ENCODE measurements at places on chromosomes 12 and 14.

DNA sequence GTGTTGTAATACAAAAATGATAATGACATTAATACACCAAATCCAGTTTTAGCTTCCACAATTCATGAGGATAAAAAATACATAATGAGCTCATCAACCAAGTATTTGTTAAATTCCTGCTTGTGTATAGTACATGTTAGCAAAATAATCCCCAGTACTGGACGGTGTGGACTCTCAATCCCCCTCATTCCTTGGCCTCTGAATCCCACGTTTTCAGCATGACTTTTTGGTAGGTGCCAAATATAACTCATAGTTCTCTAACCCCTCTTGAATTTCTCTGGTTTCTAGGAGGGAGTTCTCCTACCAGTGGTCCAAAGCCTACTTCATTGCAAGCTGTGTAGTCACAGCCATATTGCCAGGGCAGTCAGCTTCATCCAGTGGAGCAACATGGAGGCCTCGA is 41.4 kb upstream of the EPS8 start:
- no peak for DNase-seq

- no peak for DNase-seq
These were observed 11.2 kb upstream of the CD9 start for GRCh38 chr12:6189028-6189427.

DNA sequence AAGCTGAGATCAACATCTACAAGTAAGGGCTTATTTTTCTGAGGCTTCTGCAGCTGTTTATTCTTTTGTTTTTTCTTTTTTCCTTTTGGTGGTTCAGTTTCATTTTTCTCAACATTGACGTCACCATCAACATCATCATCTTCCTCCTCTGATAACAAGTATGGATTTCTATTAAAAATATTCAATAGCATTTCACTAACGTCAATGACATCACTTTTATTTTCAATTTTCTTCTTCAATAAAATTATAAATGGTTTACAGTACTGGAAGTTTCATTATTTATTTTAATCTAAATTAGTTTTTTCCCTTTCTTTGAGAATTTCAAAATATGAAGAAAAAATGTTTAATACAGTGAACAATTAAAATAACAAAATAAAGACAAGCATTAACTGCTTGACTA is 23.9 kb downstream of the NEMF start:
- no peak for DNase-seq

DNA sequence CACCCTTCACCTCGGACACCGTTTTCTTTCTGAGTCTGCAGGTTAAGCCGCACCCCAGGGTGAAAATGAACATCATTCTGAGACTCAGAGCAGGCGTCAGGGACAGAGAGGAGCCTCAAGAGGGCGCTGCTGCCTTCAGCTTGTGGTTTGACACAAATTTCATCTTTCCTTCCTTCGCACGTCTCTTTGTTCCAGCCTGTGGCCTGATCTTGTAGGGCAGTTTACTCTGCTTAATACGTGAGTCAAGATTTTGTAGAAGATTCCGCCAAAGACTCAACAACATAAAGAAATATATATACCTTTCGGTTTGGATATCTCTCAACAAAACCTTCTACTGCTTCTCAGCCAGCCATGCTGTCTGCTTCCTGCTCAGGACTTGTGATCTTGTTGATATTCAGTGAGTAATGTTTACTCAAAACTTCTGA is 329.3 kb upstream of the OR4E1 start:
- DNase-seq: peak; percentile 72

DNA sequence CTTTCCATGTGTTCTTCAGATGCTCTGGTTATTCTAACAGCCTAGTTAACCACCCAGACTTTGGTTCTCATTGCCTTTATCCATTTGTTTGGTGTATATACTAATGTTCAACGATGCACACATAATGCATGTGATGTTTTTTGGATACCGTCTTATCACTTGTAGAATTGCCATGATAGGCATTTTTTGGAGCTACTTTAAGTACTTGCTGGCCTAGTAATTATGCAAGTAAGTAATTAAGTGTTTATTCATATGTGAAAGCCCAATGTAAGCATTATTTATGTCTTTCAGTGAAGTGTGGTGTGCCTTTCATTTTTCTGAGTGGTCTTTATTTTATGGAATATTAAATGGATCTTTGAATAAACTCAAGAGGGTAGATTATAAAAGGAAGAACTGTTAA is 14.2 kb downstream of the RAP1B start:
- DNase-seq: no peak

DNA sequence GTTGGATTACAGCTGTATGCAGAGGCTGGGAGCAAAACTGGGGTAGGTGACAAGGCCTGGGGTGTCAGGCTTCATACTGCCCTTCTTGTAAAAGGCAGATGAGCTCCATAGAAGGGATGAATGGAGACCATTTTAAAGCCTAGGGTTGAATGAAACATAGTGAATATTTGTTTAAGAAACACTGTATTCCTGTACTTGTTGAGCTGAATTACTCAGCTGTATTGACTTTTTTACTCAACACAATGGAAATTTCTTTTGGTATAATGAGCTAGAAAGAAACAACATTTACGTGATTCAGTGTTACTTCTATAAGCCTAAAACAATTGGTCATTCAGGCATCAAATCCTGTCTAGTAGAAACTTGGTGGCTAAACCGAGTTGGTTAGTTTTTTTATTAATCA is 14.1 kb downstream of the ATP6V0A2 start:
- no peak for DNase-seq

GRCh38 chr12:75478116-75478794 is 2.3 kb upstream of the GLIPR1 start:
- peak; percentile 65 for DNase-seq

DNA sequence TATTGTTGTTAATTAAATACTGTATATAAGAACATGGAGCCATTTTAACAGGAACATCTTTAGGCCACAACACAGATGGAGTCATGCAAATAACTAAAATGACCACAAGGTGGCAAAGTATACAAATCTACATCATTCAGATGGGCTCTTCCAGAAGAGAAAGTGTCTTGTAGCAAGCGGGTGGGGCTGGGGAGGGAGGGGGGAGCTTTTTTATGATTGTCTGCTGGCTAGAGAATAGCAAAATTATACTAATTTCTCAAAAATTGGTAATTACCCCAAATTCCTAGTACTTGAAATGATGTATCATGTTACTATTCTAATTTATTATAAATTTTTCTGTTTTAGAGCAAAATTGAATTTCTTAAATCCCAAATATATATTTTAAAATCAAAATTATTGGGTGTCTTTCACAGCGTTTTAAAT is 378.7 kb downstream of the PRKD1 start:
- DNase-seq: no peak

GRCh38 chr12:94743174-94743573 is 92.8 kb upstream of the TMCC3 start:
- DNase-seq: no peak

DNA sequence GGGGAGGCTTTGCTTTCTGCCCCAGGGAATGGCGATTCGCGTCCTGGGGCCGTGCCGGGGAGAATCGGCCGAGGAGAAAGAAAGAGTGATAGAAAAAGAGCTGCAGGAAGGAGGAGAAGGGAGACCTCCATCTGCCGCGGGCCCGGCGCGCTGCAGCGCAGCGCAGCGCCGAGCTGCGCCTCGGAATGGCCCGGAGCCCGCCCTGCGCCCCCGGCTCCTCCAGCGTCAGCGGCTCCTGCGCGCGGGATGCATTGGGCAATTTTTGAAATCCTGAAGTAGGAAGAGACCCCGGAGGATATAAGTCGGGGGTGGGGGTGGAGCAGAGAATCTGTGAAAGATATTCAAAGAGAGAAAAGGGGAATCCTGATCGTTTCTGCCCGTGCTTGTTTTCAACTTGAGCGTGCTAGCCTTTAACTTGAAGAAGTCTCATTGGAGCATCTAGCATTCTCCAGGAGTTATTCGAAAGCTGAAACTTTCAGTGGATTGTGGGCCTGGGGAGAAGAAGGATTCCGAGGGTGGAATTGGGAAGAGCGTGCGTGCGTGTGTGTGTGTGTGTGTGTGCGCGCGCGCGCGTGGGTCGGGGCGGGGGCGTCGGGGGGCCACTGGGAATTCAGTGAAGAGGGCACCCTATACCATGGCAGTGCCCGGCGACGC is 441 bp downstream of the PDE3A start:
- no peak for DNase-seq

DNA sequence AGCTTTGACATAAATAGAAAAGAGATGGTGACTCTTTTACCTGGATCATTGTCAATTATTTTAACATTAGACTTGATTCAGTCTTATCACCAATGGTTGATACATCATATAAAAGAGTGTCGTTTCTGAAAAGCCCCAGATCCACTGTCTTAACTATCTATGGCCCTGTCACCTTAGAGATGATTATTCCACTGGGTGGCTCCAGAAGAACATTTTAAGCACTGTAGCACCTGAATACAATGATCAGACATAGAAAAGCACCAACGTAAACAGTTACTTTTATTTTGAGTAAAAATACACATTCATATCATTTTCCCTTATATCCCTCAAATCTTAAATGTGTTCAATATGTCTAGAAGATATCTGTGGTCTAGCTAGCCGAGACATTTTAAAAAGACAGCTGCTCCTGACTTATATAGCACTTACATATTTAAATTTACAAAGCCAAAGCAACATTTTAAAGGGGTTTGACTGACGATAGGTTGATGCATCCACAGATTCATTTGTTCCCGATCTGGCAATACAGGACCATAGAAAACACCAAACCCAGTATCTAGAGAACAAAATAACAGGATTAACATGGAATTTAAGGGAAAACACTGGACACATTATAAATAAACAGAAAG is 32.9 kb downstream of the TSPAN8 start:
- no peak for DNase-seq

DNA sequence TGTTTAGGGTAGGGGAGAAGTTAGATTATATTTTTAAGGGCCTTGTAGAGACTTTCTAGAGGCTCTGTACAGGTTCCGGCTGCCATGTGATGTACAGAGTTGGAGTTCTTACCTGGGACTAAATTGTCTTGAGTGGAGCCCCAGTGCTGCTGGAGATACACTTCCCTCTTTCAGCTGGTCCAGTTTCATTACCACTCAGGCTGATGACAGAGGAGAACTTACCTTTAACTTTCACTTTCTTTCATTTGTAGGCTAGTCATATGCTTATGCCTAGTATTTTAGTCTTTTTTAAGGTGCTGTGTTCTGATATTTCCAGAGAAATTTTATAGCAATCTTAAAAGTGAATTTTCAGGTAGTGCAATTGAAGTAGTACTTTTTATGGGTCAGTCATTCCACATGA is 117.3 kb downstream of the ERC1 start:
- no peak for DNase-seq

- no peak for DNase-seq
These were observed 157.5 kb upstream of the ALG10B start for GRCh38 chr12:38159092-38159551.

- DNase-seq: no peak
These were observed 164.0 kb downstream of the ETV6 start for GRCh38 chr12:11813438-11813813.

DNA sequence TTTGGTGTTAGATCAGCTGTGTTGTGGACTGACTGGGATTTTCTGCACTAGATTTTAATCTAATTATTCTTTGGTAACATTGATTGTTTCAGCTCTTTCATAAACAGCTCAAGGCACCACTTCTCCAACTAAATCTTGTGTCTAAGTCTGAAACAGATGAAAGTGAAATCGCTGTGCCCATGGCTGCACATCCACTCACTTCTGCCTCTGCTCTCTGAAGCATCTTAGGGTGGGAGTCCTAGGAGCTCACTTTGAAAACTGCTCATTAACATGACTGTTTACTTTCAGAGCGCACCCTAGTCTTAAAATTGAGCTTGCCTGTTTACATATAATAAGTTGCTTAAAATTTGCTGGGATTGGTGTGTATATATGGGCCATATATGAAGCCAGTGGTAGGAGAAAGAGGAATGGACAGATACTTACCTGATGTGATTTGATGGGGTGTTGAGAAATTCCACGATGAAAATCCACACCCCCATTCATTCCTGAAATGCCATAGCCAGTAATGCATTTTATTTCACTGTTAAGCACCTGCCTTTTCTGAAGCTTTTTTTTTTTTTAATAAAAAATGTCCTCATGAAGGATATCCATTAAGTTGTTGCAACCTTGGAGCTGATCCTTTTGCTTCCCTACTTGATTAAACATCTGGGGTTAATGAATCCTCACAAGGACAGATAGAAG is 52.8 kb downstream of the PPFIBP1 start:
- no peak for DNase-seq

DNA sequence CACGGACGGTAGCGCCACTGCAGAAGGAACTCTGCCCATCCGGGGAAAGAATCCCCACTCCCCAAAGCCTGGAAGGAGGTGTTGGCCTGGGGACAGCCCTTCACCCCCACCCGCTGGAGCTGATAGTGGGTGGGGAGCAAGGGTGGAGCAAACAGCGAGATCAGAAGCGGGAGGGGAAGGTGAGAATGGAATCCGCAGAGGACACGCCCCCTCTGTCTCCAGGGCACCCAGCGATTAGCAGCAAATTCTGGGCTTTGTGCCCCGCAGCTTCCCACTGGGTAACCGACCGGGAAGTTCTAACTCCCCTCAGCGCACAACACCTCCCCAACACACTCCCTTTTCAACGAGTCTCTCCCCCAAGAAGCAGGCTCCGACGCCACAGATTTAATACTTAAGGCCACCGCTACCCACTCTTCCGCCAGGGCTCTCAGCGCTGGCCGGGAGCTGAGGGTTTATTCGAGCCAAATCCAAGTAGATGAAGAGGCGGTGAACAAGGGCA is 1.4 kb downstream of the SLC25A29 start:
- no peak for DNase-seq

DNA sequence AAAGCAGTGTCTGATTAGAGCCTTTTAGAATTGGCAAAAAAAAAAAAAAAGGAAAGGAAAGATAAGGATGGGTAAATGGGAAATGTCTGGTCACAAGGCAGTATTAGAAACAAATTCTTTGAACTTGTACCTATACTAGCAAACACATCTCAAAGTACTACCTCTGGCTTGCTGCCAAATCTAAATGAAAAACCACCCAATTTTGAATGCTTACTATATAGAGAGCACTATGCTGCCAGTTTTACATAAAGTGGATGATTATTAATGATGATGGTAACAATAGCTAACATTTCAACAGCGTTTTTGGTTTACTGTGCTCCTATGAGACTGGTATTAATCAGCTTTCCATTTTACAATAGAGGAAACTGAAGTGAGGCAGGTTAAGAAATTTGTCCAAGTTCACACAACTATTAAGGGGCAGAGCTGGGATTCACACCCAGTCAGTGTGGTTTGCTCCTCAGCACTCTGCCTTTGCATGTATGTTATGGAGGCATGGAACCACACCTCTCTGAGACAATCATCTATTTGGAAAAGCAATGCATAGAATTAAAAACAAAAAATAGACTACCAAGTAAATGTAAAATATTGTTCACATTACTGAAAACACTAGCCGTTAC is 34.2 kb downstream of the ATP2B1 start:
- no peak for DNase-seq

DNA sequence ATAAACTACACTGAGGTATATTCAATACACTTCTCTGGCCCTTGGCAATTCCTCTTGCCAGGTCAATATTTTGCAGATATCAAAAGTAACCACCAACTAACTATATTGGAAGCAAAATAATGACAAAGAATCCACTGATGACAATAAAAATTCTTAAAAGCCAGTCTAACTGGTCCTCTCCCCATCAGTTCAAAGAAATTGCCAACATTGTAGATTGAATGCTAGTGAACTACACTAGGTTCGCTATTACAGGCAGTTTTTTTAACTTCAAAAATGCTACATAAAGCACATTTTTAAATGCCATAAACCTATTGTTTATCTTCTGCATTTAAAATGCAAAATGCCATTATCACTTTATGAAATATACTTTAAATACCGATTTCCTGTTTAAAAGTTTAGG is 4.0 kb downstream of the CDK17 start:
- DNase-seq: no peak

- no peak for DNase-seq
These were observed 59.0 kb upstream of the CAPRIN2 start for GRCh38 chr12:30813525-30814294.

Measured in CD4-positive, alpha-beta T cell treated with Interleukin-4 for 1 hour (primary cell).